ENCODE measurements at places on chromosomes 7 and 10.

DNA sequence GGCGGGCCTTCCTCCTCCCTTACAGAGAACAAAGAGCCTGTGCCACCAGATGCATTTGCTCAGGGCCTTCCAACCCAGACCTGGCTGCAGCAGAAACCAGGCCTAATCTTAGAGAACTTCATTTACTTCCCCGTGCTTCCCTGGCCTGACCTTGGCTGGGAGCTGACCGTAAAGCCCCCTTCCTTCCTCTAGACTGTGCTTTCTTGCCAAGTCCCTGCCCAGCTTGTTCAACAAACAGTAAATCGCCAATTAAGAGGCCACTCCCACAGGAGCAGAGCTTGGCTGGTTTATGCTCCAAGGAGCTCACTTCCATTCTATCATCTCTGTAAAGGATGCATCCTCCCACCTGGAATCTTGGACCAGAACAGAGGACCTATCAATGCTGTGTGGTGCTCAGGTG, 110.9 kb downstream of the COL13A1 start:
- no peak for DNase-seq

GRCh38 chr10:55410415-55410885, 609.4 kb upstream of the PCDH15 start:
- peak; percentile 31 for DNase-seq

- DNase-seq: no peak
Observed at GRCh38 chr10:122292376-122292775, 21.3 kb downstream of the BTBD16 start.

- no peak for DNase-seq
Observed at GRCh38 chr7:118175740-118176139, 8.2 kb upstream of the LSM8 start.

GRCh38 chr7:115618676-115619075, 411.9 kb downstream of the TFEC start:
- DNase-seq: peak; percentile 44

- DNase-seq: no peak
Observed at GRCh38 chr7:37352974-37353948, 95.4 kb downstream of the ELMO1 start.

DNA sequence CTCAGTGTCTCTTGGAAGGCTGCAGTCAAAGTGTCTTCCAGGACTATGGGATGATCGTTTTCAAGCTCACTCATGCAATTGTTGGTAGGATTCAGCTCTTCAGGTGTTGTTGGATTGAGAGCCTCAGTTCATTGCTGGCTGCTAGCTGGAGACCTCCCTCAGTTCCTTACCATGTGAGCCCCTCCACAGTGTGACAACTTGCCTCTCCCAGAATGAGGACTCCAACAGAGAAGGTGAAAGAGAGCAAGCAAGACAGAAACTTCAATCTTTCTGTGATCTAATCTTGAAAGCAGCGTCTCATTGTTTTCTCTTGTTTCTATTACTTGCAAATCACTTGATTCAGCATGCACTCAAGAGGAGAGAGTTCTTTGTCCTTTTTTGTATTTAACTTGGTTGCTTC, 22.5 kb downstream of the MGAM start:
- no peak for DNase-seq

- peak; percentile 36 for DNase-seq
Observed at GRCh38 chr10:113895018-113895417, 40.6 kb downstream of the NHLRC2 start.

- no peak for DNase-seq
Observed at GRCh38 chr10:113965683-113966082, 78.0 kb upstream of the ADRB1 start.

- DNase-seq: peak; percentile 78
Observed at GRCh38 chr7:116782177-116782711, 80.1 kb upstream of the CAPZA2 start.

GRCh38 chr7:516606-517456, 2.8 kb downstream of the PDGFA start:
- peak; percentile 84 for DNase-seq

- peak; percentile 92 for DNase-seq
Observed at GRCh38 chr7:45978010-45978681, 57.1 kb upstream of the IGFBP3 start.

- peak; percentile 24 for DNase-seq
Observed at GRCh38 chr10:114758331-114758730, 63.2 kb upstream of the FHIP2A start.

- DNase-seq: peak; percentile 15
Observed at GRCh38 chr7:122674502-122674901, 24.4 kb downstream of the RNF133 start.

GRCh38 chr10:131231965-131232541, 79.5 kb downstream of the TCERG1L start:
- DNase-seq: no peak

- peak; percentile 83 for DNase-seq
Observed at GRCh38 chr7:86932038-86932512, 127.4 kb downstream of the ELAPOR2 start.

GRCh38 chr10:58064714-58065528, 202.8 kb downstream of the IPMK start:
- peak; percentile 63 for DNase-seq

DNA sequence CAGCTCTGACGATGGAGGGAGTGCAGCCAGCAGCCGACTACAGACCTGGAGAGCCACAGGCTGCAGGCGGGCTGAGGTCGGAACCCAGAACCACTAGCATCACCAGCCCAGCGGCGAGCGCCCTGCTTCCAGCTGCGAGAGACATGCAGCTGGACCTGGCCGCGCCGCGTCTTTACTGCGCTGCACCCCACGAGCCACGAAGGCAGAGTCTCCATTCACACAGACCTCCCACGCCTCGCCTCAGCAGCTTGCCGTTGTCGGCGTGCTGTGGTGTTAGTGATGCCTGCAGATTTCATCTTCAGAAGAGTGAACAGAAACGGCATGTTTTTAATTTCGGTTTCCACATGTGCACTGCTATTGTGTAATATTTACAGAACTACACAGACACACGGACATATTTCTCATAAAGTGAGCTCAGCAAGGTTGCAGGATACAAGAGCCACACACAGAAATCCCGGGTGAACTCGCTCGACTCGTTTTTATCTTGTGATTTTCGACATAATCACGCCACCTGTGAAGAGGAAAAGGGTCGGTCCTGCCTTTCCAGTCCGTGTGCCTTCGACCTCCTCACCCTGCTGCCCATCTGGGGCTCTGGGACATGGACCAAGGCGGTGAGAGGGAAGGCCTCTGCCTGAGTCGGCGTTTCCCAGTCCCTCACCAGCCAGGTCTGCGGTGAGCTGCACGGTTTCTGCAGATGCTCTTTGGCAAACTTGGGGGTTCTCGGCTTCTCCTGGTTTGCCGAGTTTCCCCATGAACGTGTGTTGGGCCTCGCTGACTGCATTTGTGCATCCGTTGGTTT, 252.2 kb downstream of the ELFN1 start:
- DNase-seq: peak; percentile 76

DNA sequence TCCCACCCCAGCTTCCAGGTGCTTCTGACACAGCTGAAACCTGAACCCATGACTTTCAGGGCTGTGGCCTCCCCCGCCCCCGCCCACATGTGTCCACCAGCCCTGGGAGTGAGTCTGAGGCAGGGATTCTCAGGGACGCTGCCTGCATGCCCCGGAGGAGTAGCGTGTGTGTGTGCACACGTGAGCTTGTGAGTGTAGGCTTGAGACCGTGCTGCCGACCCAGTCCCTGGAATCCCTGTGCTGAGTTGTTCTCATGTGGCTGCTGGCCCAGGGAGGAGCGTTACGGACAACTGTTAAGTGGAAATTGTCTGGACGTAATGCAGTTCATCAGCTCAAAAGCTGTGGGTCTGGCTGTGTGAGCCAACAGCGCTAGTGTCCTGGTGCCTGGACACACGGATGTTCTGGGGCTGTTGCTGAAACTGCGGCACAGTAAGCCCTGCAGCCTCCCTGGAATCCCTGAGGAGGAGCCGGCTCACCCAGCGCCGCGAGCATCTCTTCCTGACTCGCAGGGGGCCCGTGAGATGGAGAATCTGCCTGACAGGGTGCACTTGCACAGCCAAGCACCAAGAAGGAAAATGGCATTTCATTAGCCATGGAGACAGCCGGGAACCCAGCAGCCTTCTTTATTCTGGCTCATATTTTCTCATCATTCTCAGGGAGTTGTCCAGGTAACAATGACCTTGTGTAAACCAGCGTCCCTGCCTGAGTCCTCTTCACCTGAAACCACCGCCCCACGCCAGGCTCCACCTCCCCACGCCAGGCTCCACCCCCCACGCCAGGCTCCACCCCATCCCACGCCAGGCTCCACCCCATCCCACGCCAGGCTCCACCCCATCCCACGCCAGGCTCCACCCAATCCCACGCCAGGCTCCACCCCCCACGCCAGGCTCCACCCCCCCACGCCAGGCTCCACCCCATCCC, 603.9 kb downstream of the PTPRN2 start:
- no peak for DNase-seq
